SK-N-MC (cell line): ENCODE measurements at places on chromosomes 5 and 9.
A peak's percentile ranks its signal among the peaks of the same experiment; 100 is the strongest.

- DNase-seq: no peak
Observed at GRCh38 chr5:83488271-83488670, 16.7 kb downstream of the VCAN start.

- no peak for DNase-seq
Observed at GRCh38 chr9:89760123-89760522, 155.3 kb downstream of the GADD45G start.

DNA sequence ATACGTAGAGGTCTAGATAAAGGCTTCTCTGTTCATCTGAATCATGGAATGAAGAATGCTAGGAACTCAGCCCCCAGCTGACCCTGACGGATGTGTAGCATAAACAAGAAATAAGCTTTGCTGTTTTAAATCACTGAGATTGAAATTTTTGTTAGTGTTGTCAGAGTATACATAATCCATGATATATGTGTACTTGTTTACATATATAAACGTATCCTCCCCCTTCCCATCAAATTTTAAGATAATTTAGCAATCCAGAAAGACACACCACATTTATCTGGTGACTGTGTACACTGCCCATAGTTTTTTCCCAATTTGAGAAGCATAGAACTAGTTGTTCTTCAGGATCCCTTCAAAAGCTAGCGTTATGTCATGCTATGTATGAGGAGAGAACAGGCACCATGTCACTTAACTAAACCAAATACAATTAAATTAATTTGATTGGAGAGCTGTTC, 80.8 kb upstream of the OSMR start:
- DNase-seq: no peak

DNA sequence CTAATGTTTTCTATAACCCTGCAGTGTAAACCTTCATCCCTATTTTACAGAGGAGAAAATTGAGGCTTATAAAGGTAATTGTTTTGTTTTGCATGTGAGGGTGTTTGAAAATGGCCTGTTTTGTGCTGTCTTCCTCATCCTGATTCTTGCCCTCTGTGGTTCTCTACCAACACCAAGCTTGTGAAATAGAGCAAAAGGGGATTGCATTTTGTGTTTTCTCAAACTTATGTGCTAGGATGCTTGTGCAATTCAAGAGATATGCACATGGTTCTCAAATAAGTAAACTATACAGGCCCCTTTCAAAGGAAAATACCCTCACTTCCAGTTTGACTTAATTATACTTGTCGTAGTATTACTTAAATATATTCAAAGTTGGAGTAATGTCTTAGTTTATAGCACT, 17.2 kb downstream of the PAM start:
- DNase-seq: no peak

DNA sequence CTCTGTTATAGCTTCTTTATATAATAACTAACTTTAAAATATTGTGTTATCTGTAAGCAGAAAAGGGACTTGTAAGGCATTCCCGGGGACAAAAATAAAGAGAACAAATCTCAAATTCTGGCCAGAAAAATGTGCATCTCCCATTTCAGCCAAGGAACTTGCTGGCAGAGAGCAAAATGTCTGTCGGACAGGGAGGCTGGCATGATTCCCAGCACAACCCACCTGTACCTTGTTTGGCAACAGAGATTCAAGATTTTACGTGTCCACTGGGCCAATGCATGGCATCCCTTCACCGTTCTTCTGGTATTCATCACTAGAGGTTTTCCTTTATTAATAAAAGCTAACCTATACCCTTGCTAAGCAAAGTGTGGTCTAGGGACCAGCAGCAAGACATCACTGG, 566.6 kb downstream of the PSAT1 start:
- DNase-seq: no peak

DNA sequence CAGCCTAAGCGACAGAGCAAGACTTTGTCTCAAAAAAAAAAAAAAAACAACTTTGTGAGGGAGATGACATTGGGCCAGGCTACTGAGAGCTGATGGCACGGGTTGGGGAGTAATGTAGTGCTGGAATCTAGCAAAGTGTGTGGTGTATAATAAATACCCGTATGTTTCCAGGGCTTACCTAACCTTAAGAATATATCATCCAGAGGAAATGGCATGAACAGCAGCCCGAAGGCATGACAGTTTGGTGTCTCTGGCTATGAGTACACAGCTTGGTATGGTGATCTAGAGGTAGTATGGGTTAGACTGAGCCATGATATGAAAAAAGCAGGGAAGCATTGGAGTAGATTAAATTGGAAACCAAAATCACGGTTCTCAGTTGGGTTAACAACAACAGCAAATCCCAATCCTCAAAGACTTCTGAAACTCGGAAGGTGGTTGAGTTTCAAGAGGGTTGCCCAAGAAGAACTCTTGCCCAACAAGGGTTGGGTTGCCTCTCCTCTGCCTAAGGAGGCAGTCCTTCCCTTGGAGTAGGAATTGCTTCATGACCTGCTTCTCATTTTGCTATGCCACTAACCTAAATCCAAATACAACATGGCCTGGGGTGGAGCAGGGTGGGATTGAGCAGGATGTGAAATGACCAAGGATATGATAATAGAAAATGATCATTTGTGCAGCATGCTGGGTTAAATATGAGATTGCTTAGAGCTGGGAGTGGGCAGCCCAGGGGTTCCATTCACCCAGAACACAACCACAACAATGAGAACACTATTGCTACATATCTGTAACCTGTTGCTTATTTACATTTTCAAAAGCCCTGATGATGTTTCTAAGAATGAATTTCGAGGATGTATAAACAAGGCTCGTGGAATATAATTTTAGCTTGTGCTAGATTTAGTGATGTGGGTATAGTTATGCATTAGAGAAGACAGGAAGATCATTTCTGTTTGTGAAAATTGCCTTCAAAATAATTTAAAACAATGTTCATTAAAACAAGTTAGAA, 64.6 kb upstream of the ZFR start:
- DNase-seq: no peak

- DNase-seq: no peak
Observed at GRCh38 chr9:121749614-121750013, 98.2 kb downstream of the DAB2IP start.

DNA sequence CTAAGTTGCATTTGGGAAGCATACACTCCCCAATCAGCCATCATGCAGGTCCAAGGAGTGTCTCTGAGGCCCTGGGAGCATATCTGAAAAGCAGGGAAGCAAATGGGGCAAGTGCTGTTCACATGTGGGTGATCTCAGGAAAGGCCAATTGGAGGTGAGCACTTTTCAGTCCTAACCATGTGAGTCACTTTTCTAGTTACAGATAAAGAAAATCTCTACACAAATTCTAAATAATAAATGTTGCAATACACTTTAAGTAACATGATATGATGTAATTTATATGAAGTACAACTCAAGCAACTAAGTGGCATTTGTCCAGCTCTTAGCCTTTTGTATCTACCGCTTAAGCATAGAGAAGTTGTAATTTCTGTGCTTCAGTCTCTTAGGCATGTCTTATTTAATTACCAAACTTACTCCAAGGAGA, 18.4 kb downstream of the ADAMTS16 start:
- DNase-seq: no peak

DNA sequence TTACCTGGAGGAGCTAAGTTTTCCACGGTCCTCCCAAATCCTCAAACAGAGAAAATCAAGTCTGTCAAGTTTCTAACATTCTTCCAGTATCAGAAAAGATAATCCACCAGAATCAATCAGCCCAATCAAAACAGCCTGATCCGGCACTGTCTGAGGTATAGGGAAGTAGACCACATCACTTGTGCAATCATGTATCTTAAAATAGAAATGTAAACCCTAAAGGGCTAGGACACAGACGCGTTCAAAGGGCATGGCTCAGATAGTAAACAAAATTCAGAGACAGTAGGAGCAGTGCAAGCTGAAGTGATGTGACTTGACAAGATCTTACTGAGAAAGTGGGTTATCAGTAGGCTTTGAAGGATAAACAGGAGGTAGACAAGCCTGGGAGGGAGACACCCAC, 252.4 kb upstream of the DAPK1 start:
- DNase-seq: no peak

DNA sequence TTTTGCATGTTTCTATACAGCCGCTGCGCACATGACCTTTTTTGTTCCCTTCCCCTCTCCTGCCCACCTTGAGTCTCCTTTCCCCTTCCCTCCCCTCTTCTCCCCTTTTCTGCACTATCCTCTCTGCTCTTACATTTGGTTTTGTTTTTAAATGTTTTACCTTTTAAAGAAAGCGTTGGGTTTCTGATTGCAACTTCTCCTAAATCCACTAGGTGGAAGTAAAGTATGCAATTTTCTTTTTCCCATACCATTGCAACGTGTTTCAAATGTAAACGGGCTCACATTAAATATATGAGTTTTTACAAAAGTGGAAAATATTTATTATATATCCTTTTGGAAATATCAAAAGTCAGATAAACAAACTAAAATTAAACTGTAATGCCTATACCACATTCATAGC, 500.9 kb downstream of the DIRAS2 start:
- peak; percentile 8 for DNase-seq

DNA sequence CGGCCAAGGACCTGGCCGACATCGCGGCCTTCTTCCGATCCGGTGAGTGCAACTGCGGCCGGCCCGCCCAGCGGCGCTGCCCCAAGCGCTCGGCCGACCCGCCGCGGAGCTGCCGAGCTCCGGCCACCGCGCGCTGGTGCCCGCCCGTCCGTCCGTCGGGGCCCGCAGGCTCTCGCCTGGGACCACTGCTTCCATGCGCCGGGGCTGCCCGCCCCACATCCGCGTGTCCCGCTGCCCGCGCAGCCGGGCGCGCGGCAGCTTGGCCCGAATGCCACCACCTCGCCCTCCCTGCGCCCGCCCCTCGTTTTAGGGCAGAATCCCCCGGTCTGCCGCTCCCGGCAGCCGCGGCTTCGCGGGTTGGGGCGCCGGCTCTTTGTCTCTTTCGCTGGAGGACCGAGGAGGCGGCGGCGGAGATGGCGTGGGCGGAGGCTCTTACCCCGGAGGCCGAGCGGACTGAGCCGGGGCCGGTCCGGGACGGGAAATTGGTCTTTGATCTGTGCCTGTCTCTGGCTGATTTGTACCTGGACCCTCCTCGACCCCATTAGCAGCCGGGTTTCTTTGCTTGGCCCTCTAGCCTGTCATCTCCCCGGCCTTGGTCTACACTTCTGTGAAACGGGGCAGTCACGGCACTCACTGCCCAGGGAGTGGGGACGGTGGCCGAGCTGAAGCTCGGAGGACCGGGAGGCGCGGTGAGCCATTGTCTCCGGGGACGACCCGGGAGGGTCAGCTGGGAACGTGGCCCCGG, 871 bp downstream of the TRIO start:
- no peak for DNase-seq

DNA sequence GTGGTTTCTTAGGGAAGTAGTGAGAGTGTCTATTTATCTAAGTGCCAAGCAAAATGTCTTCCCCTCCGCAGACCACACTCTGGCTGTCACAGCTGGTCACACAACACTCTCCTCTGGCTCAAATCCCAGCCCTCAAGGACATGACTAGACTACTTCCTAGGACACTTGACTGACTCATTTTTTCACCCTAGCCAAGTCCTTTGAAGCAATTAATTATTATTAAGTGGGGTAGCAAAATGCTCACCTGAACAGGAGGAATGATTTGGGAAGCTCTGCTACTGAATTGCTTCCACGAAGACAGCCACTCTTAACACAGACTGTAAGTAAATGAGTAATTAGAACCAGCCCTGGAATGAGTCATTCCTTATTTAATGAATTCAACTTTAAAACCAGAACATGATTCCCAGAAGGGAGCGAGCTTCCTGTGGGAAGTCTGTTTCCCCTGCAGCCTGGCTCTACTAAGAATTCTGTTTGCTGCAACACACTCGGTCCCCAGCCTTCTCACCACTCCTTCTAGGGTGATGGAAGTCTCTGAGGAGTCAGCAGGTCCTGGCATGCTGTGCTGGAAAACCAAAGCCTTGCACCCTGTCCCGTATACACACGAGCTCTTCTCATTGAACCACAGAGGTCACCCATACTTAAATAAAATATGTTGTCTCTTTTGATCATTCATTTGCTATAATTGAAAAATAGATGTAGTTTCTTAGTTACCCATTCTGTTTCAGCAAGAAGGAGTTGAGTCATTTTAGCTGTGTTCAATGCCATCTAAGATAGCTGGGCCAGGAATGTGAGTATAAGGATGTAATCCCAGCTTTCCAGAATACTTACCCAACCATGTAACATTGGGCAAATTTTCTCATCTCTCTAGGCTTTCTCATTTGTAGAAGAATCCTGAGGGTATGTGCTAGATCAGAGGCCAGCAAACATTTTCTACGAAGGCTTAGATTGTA, 218.6 kb upstream of the RASEF start:
- DNase-seq: peak; percentile 57

DNA sequence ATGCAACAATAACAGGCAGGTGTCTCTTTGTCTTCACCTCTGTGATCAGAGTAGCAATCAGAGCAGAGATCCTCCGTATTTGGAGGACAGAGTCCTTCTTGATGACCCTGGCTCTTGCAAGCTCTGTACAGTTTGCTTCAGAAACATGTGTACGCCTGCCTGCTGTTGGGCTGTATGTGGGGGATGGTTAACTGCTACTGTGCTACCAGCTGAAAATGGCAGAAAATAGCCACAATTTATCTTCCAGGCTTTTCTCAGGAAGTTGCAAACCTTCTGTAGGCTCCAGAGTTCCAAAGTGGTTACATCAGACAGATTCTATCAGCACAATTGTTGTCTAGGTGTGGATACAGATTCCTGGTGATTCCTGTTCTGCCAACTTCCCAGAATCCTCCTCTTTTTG, 35.5 kb downstream of the DDX46 start:
- no peak for DNase-seq

DNA sequence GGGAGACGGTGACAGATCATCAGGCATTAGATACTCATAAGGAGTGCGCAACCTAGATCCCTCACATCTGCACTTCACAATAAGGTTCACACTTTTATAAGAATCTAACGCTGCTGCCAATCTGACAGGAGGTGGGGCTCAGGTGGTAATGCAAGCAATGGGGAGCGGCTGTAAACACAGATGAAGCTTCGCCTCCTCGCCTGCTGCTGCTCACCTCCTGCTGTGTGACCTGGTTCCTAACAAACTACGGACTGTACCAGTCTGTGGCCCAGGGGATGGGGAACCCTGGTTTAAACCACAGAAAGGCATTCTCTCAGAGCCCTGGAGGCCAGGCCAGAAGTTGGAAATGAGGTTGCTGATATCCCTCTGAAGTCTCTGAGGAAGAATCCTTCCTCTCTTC, 323.6 kb downstream of the DRD1 start:
- DNase-seq: no peak

DNA sequence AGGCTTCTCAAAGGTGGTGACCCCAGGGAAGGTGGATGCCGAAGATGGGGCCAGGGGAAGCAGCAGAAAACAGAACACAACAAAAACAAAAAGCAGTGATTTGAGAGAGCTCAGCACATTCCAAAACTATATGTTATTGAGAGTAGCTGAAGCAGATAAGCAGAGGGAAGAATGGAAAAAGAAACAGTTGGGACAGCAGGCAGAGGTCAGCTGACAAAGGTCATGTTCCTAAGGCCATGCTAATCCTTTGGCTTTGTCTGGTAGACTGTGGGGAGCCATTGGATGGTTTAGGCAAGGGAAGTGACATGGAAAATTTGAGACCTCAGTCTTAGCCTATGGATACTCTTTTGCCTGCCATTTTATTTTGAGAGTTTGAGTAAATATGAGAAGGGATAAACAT, 14.5 kb downstream of the DMGDH start:
- no peak for DNase-seq

GRCh38 chr5:60823574-60823973, 20.5 kb downstream of the ELOVL7 start:
- no peak for DNase-seq
